ENCODE measurements at places on chromosomes 11 and 22. TPM values are rescaled to one million over a fixed set of nuclear protein-coding genes. Genes with fewer than 3 reads are reported as not detected.

DNA sequence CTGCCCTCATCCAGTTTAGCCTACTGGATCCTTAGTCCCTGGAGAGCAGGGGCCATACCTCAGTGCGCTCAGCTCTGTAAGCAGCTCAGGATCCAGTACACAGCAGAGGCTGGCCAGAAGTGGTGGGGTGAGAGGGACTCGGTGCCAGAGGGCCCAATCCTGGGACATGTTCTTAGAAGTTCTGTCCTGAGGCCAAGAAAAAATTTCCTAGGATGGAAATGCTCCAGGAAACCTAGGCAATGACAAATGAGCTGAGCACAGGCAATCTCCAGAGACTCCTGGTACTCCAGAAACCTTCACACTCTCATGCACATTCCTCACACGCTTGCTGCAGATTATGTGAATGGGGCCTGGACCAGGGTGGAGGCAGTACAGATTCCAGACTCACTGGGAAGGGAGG is 89.6 kb downstream of the SERGEF start:
- no peak for DNase-seq

DNA sequence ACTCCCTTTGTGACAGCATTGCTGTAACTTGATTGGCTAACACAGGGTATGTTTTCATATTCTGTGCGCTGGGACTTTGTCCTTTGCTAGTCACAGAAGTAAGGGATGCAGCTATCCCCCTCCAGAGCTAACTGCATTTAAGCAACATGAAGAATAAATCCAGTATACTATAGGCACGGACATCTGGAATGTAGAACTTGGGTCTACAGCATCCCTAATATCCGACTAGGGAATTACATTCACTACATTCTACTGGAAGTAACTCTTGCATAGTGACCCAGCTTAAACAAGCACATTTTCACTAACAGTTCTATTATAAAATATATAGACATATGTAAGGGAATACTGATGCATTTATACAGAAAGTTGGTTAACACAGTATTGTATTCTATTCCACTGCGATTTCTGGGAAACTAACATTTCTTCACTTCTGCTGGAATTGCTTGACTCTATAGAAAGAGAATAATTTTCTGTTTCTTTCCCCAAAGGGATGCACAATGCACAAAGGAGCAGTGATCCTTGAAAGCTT is 13.1 kb downstream of the VSIG10L2 start:
- no peak for DNase-seq

GRCh38 chr11:129484068-129484467 is 108.4 kb downstream of the BARX2 start:
- DNase-seq = no peak

- no peak for DNase-seq
Observed at GRCh38 chr11:69442807-69443137, 38.7 kb upstream of the LINC01488 start.

Gene LGR4
- 28.2 TPM for total RNA-seq

DNA sequence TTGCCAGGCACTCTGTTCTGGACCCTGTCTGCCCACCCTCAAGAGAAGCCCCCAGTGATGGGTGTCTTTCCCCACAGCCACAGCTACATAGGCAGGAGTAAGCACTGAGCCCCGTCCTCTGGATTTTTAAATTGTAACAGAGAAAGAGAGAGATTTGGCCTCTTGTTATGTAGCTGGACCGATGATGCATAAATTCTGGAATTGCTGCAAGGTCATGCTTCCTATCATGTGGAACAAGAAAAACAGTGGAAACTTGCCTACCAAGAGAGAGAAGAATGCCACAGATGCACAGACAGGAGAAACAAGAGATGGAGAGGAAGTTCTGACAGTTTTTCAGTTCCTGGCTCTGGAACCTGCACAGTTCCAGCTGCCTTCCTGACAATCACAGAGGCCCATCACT is 150.2 kb downstream of the ETS1 start:
- DNase-seq = no peak

GRCh38 chr11:78465169-78465942 is 47.7 kb upstream of the GAB2 start:
- DNase-seq = no peak

GRCh38 chr11:86138958-86139357 is 70.1 kb upstream of the PICALM start:
- no peak for DNase-seq

GRCh38 chr11:11318961-11319360 is 34.1 kb downstream of the CSNK2A3 start:
- no peak for DNase-seq

GRCh38 chr22:39177791-39178190 is 25.3 kb upstream of the CBX7 start:
- DNase-seq = no peak

DNA sequence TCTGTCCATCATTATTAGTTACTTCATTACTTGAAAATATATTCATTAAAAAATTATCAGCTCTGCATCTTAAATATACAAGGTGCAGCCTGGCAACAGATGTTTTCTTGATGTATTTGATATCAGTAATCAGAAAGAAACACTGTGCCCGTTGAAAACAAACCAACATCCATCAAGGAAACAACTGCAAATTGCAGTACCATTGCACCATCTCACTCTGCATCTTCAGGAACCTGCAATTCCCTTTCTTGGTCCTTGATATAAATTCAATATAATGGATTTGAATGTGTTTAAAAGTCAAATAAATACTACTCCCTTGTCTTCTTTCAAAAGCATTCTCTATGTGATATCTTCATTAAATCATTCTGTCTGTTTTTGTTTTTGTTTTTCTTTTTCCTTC is 1131.2 kb downstream of the FAM181B start:
- no peak for DNase-seq

DNA sequence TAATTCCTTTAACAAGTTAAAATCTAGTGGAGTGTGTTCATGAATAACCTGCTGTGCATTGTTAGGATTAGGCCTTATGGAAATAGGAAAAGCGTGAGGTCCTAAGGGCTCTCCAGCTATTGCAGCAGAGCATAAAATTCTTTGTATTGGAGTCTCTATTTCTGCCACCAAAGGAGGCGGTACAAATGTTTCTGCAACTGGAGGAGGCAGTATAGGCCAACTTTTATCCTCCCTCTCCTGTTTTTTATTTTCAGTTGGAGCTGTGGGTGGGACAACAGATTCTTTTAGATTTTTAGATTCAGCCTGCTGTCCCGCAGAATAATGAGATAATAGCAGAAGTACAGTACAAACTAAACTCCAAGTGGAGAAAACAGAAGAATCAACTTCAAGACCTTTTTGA is 26.2 kb downstream of the OR10A6 start:
- no peak for DNase-seq

Gene PNPLA5
- not detected for total RNA-seq

Gene ANGPTL5
- total RNA-seq = not detected

GRCh38 chr11:7552666-7553065 is 38.9 kb downstream of the PPFIBP2 start:
- DNase-seq = no peak

GRCh38 chr11:17846852-17847453 is 112.4 kb downstream of the KCNC1 start:
- DNase-seq = no peak

Gene RAB39A
- 0.41 TPM for total RNA-seq

GRCh38 chr11:117691218-117691514 is 105.8 kb downstream of the DSCAML1 start:
- no peak for DNase-seq

- DNase-seq = no peak
Observed at GRCh38 chr22:46453006-46453828, 84.2 kb downstream of the CELSR1 start.

DNA sequence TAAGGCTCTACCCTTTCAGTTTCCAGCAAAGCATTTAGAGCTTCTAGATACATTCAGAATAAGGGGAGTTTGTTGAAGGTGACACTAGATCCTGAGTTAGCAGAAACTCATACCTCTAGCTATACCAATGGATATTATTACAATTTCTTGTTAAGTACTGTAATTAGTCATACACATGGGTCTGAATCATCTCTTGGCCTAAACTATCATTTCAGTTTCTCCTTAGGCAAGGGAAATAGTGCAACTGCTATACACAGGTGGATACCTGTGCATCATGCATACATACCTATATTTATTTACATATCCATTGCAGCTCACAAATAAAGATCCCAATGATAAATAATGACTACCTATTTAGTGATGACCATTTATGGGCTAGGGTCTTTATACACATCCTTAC is 45.1 kb upstream of the PAX6 start:
- DNase-seq = no peak

GRCh38 chr11:15059132-15059915 is 14.1 kb upstream of the CALCB start:
- DNase-seq = no peak

DNA sequence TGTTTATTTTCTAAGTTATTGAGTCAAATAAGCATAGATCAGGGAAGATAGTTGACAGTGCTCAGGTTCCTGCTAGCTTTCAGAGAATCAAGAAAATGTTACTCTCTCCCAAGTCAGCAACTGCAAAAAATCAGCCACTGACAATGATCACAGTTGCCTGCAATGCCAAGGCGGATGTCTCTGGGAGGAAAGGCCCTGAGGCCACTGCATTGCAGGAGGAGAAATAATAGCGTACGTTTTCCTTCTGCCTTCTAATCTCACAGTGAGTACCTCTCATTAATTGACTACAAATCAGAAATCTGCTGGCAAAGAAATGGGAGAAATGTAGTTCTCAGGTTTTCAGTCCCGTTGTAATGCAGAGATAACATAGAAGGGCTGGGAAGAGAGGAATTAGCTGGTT is 54.0 kb upstream of the SPON1 start:
- no peak for DNase-seq

Gene PAMR1
- total RNA-seq = 38.3 TPM

DNA sequence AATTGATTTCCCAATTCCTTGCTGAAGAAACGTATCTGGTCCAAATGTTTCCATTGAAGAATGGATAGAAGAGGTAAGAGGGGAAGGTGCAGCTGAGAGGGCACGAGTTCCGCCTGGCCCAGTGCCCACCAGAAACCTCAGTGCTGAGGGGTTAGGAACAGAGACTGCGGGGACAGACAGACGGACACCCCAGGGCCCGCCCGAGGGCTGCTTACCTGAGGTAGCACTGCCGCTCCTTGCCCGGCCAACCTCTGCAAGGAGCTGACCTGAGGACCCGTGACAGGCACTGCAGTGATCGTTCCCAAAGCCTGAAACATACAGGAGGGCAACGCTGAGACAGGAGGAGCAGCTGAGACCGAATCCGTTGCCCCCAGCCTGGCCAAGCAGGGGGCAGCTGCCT is 89.6 kb downstream of the PHF21B start:
- DNase-seq = no peak

- no peak for DNase-seq
Observed at GRCh38 chr22:33477120-33478111, 419.2 kb upstream of the SYN3 start.

Gene TOLLIP
- total RNA-seq = 43.2 TPM
